Non-pigmented ciliary epithelial cell (primary cell): ENCODE measurements at places on chromosomes 7 and 10.
A peak's percentile ranks its signal among the peaks of the same experiment; 100 is the strongest.

DNA sequence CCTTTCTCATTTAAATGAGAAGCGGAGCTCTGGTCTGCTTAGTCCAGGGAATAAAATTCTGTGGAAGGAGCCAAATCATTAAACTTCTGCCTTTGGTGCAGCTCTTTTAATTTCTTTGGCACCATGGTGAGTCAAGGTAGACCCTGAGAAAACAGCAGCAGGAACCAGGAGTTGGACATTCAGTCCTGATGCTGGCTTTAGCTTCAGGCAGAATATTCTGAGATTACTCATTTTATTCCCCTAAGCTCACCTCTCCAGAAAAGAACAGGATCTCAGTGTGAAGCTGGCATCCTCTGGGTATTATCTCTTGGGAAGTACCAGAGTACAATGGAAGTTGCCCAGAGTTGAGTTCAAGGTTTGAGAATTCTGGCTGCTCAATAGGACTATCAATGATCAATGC, 211.6 kb upstream of the NRP1 start:
- no peak for DNase-seq

GRCh38 chr7:148153616-148154284, 436.8 kb upstream of the C7orf33 start:
- no peak for DNase-seq

DNA sequence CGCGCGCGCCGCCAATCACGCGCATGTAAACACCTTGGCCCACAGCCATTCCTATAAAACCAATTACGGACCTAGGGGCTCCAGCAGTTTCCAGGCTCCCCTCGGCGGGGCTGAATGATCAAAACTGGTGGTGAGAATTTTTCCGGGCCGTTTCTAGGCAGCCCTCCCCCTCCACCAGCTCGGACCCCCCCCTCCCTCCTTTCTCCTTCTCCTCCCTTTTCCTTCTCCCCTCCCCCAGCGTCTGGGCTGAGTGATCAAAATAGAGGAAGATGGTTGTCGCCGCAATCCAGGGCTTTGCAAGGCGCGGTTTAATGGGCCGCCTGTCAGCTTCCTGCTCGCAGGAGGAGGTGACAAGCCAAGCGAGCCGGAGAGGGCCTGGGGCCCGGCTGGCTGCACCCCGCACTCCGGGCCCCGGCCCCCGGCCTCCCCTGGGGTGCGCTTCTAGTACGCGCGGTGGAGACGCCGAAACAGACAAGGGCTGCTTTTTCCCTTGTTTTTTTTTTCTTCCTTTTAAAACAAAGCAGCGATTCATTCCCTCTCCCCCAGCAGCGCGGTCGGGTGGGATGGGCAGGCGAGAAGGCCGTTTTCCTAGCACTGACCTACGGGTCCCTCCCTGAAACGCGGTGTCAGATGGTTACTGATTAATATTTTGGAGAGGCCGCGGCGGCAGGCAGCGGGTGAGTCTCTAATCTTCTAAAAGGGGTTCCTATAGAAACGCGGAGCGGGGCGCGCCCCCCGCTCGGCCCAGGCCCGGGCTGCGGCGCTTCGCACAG, 528 bp upstream of the TNRC18 start:
- peak; percentile 95 for DNase-seq

GRCh38 chr7:74671602-74672001, 14.1 kb downstream of the GTF2I start:
- no peak for DNase-seq

- no peak for DNase-seq
These were observed 13.7 kb upstream of the HOXA13 start for GRCh38 chr7:27213433-27214238.

DNA sequence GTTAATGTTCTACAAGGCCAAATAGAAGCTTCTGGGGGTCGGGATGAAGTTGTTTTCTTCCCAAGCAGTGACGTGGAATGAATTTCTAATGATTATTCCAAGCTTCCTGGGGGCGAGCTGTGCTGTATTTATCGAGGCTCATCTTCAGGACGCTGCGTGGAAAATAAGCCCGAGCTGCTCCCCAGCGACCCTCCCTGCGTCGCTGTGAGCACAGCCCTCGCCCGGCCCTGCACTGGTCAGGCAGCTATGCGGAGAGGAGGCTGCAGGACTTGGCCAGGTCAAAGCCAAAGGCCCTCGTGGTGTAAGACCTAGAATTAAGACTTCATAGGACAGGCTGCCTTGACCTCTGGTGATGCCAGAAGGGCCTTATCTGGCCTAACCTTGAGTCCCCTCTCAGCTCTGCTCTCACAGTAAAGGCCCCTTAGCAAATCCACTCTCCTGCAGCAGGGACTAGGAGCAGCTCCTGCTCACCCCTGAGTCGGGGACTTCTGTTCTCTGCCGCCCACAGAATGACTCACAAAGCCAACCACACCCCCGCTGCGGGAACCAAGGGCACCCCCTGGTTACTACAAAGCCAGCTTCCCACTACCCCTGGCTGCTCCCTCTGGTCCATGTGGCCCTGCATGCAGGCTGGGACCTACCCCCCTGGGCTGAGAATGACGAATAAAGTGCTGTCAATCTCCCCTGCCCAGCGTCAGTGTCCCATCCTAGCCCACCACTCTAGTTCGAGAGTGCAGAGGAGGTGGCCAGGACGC, 501.6 kb downstream of the TCERG1L start:
- no peak for DNase-seq

DNA sequence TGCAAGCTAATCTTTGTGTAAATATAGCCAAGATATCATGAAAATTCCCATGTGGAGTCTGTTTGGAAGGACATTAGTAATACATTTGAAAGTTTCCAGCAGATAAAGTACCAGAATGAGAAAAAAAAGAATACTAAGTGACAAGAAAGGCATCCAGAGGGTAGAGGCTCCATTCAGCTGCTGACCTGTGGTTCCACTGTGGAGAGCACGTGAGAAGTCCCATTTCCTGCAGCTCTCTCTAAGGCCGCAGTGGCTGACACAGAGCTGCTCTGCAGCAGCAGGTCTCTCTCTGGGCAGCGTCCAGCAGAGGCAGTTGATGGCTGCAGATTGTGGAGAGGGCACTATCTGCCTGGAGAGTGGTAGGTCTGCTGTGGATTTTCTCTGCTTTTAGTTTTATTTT, 100.1 kb upstream of the TMEM72 start:
- no peak for DNase-seq

DNA sequence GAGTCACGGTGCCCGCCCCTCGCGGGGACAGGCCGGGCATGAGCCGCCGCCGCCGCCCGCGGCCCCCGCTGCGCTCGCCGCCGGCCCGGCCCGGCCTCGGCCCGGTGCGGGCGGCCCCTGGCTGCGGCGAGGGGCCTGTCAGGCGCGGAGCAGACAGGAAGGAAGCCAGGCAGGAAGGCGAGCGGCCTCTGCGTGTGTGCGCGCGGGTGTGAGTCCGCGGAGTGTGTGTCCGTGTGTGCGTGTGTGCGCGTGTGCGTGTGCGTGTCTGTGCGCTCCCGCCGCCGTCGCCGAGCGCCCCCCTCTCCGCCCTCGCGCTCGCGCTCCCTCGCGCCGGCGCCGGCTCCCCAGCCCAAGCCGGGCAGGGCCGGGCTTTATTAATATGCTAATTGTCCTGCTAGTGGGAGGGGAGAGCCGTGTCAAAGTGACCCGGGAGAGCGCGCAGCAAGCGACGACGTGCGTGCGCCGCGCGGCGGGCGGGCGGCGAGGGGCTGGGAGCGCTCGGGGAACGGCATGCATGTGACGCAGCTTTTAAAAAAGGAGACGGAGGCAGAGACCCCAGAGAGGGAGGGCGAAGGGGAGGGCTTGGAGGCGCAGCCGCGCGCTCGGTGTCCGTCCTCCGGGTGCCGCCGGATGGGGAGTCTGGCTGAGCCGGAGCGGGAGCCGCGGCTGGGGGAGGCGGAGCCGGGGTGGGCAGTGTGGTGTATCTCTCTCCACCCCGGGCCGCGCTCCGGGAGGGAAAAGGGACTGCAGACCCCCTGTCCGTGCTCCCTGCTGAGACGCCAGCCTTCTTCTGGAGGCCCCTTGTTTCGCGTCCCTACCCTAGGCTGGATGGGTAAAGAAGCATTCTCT, at the start of gene LDB1:
LDB1 (minus strand) TSS at position 227 of the 849 bp plus-strand sequence. CDS start 258 bp downstream, outside the sequence.
- DNase-seq = no peak

DNA sequence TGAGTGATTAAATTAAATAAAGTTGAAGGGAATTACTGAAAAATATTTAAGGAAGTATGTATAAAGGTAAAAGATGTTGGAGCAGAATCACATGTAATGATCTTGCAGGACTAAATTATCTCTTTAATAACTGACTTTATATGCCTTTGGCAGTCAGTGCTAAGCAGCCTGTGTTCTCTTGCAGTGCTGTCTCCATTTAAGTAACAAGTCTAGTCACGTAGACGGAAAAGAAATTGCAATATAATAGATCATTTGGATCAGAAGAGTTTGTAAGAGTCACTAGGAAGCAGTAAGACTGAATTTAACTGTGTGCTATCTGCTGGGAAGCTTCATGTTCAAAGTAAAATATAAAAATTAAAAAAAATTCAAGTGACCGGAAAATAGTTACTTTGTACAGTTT, 21.4 kb downstream of the BZW2 start:
- DNase-seq = no peak

DNA sequence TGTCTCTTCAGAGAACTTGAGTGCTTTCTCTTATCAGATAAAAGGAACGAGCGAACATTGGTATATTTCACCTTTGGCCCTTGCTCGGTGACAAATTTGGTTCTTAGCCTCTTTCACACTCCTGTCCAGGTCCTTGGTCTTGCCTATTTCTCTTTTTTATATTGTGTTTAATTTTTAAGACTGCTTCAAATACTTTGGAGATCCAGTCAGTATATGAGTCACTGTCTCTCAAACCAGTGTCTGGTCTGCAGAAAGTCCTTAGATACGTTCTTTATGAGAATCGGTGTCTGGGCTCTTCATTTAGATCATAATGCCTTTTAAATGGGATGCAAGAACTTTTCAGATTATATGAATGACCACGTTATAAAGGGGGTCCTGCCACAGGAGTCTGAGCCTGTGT, 55.0 kb downstream of the PIK3AP1 start:
- DNase-seq = peak; percentile 49

DNA sequence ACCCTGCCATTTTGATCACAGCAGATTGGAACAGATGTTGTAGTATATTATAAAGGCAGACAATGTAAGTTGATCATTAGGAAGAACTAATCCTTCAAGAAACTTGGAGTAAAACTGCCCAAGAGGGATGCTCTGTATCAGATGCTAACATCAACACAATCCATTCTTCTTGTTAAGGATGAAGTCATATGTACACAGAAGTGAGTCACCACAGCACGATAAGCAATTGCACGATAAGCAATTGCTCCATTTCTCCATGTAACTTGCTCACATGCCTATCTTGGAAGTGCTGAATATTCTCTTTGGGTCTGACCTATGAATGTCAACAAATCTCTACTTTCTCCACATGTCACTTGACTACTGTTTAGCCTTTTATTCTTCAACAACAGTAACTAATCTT, 41.5 kb upstream of the DMTF1 start:
- peak; percentile 34 for DNase-seq

- DNase-seq = no peak
These were observed 162.0 kb upstream of the RHEB start for GRCh38 chr7:151681726-151682125.

DNA sequence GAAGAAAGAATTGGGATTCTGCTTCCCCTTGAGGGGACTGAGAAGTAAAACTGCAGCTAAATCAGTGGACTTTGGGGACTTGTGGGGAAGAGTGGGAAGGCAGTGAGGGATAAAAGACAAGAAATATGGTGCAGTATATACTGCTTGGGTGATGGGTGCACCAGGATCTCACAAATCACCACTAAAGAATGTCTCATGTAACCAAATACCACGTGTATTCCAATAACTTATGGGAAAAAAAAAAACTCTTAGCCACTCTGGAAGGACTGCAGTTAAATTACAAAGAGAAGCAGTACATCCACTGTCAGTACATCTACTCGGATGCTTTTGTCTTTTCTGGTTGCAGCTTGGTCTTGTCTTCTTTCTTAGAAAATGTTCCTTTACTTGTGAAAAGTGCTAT, 27.4 kb upstream of the GOT1 start:
- DNase-seq = peak; percentile 4

- no peak for DNase-seq
These were observed 150.5 kb upstream of the VKORC1L1 start for GRCh38 chr7:65722361-65722792.

DNA sequence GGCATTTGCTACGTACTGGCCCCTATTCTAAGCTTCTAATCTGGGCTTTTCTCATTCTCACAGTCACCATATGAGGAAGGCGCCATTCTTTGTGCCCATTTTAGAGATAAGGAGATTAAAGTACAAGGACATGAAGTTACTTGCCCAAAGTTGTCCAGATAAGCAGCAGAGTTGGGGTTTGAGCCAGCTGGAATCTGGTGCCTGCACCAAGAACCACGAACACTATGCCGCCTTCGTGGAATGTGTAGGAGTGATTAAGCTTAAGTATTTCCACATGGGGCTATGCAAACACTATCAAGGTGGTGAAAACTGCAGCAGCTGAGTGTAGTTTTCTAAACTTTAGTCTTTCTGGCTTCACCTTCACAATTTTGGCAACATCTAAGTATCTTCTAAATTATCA, 342.7 kb upstream of the ETV1 start:
- DNase-seq = peak; percentile 4

GRCh38 chr7:100156331-100157068, 2.0 kb downstream of the TRAPPC14 start:
- DNase-seq = no peak

GRCh38 chr10:84607044-84607443, 278.7 kb downstream of the CCSER2 start:
- no peak for DNase-seq

- no peak for DNase-seq
These were observed 202.5 kb upstream of the AHR start for GRCh38 chr7:17095931-17096330.
